Fibroblast of villous mesenchyme (primary cell): ENCODE measurements at places on chromosomes 11 and 22.
A peak's percentile ranks its signal among the peaks of the same experiment; 100 is the strongest.

DNA sequence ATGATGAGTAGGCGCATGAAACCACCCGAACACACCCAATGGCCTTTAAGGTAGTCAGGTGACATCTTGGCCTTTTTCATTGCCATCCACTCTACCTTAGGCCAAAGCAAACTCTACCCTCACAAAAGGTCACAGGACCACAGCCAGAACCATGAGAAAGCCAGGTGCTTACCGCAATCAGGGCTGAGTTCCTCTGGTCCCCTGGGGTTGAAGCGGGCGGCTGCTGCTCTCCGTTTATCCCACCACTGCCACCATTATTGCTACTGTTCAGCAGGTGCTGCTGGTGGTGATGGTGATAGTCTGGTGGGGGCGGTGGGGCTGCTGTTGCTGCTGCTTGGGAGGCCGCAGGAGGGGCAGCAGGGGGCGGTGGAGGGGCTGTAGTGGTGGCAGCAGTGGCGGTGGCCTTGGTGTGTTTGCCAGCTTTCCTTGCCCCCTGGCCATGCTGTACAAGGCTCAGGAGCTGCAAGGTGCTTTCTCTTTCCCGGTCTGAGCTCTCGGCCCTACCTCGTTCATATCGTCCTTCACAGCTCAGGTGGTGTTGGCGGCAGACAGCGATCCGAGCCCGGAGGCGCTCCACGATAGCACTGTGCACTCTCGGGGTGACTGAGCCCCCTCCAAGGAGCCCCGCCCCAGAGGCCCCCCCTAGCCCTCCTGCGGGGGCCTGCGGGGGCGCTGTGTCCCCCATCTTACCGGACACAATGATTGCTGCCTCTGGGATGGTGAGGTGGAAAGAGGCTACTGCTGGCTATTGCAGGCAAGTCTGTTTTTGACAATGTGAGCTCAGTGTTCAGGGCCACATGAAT lies 1.6 kb downstream of the MAML2 start:
- peak; percentile 51 for DNase-seq

DNA sequence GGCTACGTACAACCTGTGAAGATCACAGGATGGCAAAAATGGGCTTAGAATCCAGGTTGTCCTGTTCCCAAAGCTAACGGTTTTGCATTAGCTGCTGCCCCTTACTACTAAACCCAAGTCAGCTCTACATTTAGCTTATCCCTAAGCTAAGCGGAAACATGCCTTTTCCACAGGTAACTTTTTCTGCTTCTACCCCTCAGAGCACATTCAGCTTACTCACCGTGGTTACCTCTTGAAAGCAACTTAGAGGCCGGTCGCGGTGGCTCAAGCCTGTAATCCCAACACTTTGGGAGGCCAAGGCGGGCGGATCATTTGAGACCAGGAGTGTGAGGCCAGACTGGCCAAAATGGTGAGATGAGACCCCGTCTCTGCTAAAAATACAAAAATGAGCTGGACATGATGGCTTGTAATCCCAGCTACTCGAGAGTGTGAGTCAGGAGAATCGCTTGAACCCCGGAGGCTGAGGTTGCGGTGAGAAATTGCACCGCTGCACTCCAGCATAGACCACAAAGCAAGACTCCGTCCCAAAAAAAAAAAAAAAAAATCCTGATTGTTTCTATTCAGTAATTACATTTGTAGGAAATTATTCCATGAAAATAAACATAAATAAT lies 790 bp upstream of the TMEM41B start:
- DNase-seq, result no peak

GRCh38 chr11:73142128-73142377 lies at the start of gene FCHSD2:
Gene FCHSD2 (minus strand): TSS chr11:73142318. CDS start chr11:73141877, 441 bp downstream.
- no peak for DNase-seq

DNA sequence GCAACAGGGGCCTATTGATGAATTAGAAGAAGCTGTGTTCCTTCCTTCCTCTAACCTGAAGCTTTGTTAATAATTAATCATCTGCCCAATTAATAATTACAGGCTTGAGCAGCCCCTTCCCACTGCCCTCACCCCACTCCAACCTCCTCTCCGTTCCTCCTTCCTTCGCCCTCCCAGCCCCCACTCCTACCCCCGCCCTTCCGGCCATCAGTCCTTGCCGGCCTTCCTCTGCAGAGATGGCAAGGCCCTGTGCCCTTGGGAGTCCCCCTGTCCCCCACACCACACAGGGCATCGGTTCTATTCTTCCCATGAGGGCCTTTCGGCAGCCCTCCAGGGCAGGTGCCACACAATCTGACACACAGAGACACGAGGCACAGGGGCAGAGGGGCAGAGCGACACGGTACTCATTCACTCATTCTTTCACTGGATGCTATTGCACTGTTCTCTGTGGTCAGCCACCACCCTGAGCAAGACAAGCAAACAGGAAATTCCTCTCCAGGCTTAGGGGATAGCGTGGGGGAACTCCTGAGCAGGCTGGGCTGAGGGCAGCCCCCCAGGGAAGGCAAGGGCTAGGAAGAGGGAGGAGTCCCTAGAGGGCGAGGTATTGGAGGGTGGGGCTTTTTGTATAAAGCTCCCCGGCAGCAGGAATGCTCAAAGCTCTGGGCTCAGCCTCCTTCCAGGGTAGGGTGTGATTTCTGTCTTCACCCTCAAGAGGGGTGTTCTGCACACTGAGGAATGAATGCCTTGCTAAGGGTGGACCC lies 14.7 kb downstream of the MGAT3 start:
- peak; percentile 80 for DNase-seq

DNA sequence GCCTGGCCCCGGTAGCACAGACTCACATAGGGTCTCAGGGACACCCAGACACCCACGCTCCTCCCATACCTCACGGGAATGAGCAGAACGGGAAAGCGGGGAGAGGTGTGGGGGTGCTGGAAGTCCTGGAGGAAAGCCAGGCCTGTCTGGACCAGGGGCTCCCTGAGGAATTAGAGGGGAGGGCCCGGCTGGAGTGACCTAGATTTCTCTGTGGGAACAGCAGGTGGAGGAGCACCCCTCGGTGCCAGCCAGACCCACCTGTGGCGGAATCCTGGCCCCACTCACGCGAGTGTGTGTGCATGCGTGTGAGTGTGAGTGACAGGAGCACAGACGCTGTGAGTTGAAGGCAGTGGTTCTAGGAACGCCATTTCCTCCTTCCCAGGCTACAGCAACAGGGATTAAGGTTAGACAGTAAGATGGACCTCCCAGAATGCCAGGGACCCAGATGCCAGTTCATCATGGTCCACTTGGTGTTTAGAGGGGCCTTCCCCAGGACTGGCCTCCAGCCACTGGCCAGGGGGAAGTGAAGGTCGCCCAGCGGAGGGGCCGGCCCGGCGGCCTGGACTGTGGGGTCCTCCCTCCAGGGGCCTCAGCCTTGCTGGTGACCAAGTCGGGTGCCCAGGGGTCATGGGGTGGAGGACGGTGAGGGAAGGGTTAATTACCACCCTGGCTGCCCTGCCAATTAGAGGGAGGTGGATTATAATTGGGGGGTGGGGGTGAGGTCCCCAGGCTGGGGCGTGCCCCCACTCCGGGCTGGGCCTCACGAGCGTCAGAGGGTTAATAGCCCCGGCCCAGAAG lies 1.0 kb downstream of the PKP3 start:
- no peak for DNase-seq

DNA sequence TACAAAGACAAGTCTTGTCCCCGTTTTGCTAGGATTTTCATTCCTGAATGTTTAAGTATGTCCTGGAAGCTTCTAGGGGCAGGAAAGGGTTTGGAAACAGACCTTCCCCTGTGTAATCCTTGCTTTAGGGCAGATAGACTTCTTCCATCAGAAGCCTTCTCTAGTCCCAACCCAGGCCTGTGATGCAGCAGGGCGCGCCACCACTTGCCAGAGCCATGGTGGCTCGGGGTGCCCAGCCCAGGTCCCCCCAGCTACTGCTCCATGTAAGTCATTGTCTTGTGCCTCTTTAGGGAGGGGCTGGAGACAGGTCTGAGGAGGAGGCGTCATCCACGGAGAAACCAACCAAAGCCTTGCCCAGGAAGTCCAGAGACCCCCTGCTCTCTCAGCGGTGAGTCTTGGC lies 4.3 kb downstream of the NOL12 start:
- DNase-seq, result no peak

GRCh38 chr11:6646071-6646470 lies 9.5 kb downstream of the DCHS1 start:
- DNase-seq, result peak; percentile 87

- DNase-seq, result no peak
Measured at GRCh38 chr11:32531528-32531927, 52.1 kb upstream of the EIF3M start.

DNA sequence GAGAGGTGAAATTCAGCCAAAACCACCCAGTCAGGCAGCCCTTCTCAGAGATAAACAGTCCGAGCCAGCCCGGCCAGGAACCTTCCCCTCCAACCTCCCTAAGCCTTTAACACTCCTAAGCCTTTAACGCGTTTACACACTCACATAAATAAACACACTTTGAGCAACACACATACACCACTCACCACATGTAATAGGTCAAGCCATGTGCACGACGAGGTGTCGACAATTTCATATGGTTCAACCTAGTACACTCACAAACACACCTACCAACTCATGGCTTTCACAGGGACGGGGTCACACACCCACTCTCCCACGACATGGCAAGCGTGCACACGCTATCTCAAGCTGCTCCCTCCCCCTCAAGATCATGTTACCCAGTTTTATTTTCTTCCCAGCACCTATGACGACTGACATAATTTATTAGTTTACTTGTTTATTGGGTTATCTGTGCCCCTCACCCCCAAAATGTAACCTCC lies 15.5 kb downstream of the SLC43A1 start:
- DNase-seq, result no peak

- DNase-seq, result no peak
Measured at GRCh38 chr22:25403284-25403810, 161.1 kb upstream of the GRK3 start.

DNA sequence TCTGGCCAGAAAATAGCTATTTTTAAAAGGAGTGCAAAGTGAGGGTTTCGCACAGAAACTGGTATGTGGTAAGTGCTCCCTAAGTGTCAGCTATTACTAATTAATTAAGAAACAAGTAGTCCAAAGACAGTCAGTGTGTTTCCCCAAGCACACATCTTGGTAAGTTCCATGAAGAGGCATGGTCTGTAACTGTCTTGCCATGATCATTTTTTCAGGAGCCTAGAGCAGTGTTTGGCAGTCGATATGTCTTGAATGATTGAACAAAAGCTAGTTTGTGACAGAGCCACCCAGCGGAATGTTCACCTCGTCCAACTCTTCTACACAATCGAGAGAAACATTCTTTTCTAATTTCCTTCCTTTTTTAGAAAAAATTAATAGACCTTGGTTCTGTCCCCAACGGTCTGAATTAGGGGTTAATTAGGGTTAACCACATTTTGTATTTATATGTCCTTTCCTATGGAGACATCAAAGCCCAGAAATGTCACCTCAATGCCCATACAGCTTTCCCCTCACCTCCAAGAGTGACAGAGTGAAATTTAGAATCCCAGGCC lies 57.6 kb upstream of the FTH1 start:
- DNase-seq, result no peak

GRCh38 chr11:16395601-16396000 lies 39.3 kb upstream of the SOX6 start:
- DNase-seq, result no peak

GRCh38 chr11:105937331-105937730 lies 84.7 kb downstream of the MSANTD4 start:
- peak; percentile 37 for DNase-seq

DNA sequence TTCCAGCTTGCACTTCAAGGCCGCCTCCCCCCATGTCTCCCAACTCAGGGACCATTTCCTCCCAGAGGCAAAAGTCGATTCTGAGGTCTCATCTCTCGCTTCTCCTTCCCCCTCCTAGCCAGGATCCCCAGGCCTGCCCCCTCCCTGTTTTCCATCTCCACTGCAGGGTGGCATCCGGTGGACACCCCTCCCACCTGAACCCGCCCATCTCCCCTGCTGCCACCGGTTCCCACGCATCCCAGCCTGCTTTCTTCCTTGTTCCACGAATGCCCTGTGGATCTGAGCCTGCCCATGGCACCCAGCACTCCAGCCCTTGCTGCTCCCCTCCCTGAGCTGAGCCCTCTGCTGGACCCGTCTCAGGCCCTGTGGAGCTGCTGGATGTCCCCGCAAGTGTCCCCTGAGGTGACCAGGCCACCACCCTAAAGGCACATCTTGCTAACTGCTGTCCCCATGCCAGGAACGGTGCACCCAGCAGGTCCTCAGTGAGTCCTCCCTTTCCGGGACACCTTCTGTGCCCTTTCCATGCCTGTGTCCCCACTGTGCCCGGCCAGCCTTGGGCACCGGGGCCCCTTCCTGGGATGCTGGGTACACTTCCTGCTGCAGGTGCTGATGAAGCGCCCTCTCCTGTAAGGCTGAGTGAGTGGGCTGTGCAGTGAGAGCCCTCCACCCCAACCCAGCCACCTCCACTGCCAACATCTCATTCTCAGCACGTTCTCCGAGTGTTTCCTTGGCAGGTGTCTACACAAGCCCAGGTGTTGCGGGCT lies 936 bp downstream of the IL17REL start:
- no peak for DNase-seq

- peak; percentile 28 for DNase-seq
Measured at GRCh38 chr22:24834845-24835570, 29.0 kb downstream of the SGSM1 start.

DNA sequence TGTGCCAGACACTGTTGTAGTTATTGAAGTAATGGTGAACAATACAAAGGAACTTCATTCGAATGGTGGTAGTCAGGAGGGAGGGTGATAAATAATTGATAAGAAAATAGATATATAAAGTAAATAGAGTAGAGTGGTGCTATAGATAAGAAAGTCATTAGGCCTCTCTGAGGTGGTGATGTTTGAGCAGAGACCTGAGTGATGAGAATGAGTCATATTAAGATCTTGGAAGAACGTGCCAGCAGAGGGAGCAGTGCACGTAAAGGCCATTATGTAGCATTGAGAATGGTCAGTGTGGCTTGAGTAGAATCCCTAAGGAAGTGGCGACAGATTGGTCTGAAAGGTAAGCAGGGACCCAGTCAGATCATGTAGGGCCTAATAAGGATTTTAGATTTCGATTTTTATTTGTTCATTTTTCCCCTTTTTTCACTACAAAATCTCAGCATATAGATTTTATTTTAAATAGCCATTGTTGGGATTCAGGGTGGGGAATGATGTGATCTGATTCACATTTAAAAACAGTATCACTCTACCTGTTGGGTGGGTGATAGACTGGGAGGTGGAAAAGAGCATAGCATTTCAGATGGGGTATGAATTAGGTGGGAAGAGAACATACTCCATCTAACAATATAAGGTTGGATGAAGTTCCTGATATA lies 44.7 kb downstream of the CCDC90B start:
- DNase-seq, result peak; percentile 70

DNA sequence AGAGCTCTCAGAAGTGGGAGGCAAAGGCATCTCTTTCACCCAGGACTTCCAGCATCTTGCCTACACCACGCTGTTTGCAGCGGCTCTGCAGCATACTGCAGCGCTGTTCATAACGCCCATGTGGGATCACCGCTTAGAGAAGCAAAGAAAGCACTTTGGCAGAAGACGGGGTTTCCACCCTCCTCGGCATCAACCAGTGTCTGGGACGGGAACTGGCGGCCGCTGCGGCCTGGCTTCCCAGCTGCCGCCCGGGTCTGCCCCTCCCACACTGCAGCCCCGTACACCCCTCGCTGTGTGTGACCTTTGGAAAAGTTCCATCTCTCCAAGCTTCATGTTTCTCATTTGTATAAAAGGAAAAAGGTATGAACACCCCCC lies 545 bp upstream of the TIRAP start:
- DNase-seq, result peak; percentile 33

GRCh38 chr11:31850365-31850764 lies 39.2 kb upstream of the PAX6 start:
- no peak for DNase-seq

- no peak for DNase-seq
Measured at GRCh38 chr11:58626934-58627483, 4.5 kb downstream of the CNTF start.
